Lung microvascular endothelial cell (primary cell): ENCODE measurements at places on chromosomes 3 and 15.
A peak's percentile ranks its signal among the peaks of the same experiment; 100 is the strongest.

- DNase-seq, result no peak
These were observed 194.7 kb downstream of the NR1D2 start for GRCh38 chr3:24139463-24140412.

DNA sequence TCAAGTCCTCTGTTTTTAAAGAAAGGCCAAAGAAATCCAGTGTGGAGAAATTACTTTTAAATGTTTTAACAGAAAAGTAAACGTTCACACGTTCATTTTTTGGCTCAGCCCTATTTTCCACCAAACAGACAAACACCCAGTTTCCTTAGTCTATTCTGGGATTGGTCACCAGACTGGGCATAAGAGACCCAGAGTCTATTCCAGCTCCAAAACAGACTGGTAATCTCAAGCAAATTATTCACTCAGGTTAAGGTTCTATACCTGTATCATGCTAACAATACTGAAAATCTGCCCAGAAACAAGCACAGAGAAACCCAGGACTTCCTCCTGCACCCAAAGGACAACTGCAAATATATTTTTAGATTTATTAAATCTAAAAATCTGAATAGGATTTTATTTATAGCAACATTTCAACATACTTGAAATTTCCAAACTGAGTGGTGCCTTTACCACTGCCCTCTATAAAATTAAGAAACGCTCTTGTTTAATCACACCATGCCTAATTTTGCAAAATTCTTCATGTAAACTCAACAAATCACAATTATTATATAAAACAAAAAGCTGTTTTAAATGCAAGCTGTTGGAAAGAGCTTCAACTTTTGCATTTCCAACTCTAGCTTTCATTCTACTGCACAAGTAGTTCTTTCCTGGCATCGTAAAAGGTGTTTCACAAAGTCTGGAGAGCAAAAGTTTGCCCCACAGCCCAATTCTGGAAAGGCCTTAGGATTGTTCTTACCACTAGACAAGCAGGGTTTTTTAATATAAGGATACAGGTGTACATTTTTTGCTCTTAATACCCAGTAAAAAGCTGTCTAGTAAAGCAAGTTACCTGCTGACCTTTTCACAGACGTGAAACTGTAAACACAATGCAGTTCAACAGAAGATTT, 18.7 kb downstream of the ZNF148 start:
- peak; percentile 48 for DNase-seq

GRCh38 chr3:72288955-72289691, 504.2 kb upstream of the PROK2 start:
- DNase-seq, result no peak

DNA sequence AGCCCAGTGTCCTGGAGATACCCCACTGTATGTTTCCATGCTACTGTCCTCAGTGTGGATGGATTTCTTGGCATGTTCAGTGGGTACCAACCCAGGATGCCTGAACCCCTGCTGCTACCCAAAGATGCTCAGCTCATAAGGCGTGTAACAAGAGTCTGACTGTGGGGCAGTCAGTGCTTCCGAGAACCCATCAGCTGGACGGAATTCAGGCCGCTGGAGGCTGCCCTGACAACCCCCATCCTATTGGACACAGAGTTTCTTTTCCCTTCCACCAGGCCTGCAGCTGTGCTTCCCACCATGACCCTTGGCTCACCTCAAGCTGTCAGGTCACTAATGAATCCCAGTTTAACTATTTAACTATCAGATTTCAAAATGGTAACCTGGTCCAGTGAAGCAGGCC, 224.1 kb upstream of the FEZF2 start:
- DNase-seq, result no peak

GRCh38 chr3:141111364-141112155, 60.4 kb downstream of the SPSB4 start:
- DNase-seq, result no peak

GRCh38 chr15:27232876-27233275, 261.9 kb downstream of the GABRG3 start:
- DNase-seq, result no peak

DNA sequence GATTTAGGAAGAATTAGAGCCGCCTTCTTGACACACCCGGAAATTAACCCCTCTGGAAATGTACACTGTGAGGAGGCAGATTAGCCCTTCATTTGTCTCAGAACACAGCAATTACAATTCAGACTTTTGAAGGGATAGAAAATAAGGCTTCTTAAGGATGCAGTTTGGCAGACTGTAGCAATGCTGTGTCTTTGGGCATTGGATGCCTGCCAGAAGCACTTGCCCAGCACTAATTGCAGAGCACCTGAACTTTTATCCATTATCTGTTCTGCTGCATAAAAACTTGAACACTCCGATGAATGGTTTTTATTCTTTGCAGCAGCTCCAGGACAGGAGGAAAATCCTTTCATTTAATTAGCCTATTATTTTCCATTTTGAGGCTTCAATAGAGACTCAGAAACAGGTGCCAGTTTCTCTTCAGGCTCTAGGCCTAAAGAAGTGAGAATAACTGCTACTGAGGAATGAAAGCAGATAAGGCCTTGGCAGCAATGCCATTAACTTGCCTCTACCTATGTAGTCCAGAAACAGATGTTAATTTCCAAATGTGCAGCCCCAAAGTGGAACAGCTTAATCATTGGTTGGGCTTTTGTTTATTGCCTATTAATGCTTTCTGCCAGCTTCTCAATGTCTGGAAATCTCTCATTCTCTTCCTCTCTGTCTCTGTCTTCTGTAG, 418.5 kb downstream of the NSUN3 start:
- no peak for DNase-seq

GRCh38 chr3:76051145-76051544, 265.8 kb upstream of the ZNF717 start:
- no peak for DNase-seq
